Kidney (tissue), 22 donors: ENCODE measurements at places on chromosomes 7 and 10.
A peak's percentile ranks its signal among the peaks of the same experiment; 100 is the strongest.

DNA sequence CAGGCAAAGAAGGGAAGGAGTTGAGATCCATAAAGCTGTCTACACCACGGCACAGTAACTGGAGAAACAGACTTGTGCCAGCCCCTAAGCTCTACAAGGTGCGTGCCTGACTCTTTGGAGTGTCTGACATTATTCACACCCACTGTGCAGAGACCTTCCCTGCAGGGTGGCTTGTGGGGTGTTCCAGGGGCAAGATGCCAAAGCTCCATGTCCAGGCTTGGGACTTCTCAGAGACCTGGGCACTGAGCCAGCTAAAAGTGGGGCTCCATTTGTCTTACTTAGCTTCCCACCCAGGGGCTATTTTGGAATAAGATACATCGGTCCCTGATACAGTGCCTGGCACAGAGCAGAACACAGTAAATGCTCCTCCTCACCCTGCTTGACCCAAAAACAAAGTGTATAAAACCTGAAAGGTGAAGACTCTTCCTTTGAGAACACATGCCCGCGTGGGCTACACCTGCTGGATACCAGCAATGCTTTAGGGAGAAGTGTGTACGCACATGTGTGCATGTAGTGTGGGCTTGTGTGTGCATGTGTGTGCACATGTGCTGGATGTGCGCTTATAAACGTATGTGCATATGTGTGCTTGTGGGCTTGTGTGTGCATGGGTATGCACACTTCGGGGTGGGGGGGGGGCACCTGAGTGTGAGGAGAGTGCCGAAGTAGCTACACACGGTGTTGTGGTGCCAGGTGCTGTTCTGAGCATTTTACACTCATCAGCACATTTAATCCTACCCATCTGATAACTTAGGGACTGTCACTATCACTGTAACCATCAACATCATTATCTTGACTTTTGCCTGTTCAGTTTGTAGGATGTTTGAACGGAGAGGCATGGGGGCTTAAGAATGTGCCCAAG is 143.0 kb downstream of the ARHGAP22 start:
- DNase-seq, result no peak

GRCh38 chr10:49465736-49466135 is 69.8 kb upstream of the DRGX start:
- no peak for DNase-seq

GRCh38 chr10:55491712-55492111 is 690.7 kb upstream of the PCDH15 start:
- no peak for DNase-seq

DNA sequence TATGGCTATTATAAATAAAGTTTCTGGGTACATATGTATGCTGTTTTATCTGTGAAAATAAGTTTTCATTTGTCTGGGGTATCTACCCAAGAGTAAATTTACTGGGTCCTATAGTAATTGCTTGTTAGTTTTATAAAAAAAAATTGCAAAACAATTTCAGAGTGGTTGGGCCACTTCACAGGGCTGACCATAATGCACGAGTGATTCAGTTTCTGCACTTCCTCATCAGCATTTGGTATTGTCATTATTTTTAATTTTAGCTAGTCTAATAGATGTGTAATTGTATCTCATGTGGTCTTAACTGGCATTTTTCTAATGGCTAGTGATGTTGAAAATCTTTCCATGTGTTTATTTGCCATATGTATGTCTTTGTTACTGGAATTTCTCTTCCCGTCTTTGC is 452.4 kb upstream of the AKR1E2 start:
- no peak for DNase-seq

DNA sequence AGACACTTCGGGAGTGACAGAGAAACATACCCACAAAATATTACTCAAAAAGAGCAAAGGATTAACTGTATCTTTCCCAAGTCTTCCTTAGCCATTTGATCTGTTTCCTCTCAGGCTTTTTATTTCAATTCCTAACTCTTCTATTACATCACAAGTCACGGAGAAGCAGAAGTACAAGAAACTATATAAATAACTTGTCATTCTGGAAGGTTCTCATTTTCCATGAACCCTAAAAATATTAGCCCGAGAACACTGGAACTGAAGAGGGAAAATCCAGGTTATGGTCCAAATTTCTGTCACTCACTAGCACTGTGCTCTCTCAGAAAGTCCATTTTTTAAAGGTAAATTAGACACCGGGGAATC is 98.0 kb downstream of the GRB10 start:
- no peak for DNase-seq

DNA sequence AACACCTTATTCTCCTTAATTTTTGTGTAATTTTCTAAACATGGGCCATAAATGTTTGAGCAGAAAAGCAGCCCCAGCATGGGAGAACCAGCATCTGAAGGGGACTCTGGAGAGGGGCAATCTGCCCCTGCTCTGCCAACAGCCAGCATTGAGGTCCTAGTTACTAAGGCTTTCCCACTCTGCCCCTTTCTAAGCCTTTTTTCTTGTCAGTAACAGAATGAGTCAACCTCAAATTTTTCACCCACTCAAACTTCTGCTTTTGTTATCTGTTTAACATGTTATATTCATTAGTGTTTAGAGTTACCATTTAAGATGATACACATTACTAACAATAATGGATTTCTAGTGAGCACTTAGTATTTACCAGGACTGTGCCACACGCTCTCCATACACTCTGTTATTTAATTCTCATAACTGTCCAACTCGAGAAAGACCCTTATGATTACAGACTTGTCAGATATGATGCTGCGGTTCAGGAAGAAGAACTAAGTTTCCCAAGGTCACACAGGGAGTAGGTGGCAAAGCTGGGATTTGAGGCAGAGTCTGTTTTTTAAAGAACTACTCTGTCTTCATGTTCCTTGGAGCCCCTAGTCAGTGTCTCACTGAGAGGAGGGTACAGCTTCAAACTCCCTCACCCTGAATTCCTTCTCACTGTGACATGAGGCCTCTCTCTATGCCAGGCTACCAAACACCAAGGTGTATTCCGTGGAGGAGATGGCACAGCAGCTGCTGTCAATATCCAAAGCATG is 19.9 kb upstream of the GPAM start:
- no peak for DNase-seq

- no peak for DNase-seq
Observed at GRCh38 chr10:49076741-49077521, 38.4 kb downstream of the VSTM4 start.

DNA sequence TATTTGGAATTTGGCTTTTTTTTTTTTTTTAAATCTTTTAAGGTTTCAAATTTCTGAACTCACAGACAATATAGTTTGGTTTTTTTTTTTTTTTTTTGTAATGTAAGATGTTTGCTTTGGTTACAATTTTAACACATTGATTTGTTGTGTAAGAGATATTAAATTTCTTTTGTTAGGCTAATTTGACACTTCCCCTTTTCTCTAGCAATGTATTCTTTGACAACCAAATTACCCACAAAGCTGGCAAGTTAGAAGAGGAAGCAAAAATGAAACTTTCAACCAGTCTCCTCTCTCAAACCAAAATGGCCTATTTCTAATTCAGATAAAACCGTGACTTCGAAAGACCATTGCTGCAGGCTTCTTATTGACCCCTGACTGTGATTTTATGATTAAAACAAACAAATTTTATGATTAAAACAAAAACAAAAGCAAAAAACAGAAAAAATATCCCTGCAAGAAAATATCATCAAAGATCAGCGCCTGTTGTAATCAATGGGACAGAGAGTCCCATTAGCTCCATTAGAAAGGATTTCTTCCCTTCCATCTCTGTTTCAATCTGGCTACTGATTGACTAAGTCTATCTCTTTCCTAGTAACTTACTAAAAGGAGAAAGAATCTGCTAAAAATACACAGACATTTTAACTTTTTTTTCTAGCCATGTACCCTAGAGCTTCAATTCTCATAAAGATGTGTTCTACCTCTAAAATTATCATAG is 489.2 kb downstream of the MDFIC start:
- DNase-seq, result peak; percentile 1

DNA sequence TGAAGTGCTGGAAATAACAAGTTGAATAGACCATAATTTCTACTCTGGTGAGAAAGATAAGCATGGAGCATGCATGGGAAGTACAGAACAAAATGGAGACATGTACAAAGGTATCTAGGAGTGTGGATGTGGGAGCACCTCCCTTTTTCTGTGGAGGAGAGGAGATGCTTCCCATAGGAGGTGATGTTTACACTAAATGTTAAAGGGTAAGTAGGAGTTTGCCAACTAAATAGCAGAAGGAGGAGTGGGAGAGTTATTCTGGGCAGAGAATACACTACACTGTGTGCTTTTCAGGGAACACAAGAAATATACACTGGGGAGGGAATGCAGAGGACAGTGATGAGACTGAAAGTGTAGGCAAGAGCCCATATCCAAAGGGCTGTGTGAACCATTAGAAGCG is 21.1 kb upstream of the PANK1 start:
- no peak for DNase-seq

DNA sequence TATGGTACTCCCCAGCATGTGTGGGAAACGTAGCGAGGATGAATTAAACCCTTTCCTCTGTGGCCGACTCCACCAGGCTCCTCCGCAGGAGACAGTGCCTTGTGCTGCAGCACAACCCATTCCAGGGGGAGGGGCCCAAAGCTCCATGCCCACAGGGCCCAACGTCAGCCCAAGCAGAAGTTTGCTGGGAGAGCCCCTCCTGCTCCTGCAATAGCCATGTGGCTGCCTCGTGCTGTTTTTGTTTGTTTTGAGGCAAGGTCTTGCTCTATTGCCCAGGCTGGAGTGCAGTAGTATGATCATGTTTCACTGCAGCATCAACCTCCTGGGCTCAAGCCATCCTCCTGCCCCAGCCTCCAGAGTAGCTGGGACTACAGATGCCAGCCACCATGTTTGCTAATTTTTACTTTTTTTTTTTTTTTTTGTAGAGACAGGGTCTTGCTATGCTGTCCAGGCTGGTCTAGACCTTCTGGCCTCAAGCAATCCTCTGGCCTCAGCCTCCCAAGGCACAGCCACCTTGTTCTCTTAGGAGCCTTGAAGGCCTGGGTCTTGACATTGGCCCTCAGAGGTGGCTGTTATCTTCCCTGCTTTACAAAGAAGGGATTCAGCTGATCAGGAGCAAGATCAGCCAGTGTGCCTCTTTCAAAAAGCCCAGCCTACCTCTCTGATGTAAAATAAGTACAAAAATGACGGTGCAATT is 102.8 kb downstream of the DYNC2I1 start:
- peak; percentile 52 for DNase-seq

DNA sequence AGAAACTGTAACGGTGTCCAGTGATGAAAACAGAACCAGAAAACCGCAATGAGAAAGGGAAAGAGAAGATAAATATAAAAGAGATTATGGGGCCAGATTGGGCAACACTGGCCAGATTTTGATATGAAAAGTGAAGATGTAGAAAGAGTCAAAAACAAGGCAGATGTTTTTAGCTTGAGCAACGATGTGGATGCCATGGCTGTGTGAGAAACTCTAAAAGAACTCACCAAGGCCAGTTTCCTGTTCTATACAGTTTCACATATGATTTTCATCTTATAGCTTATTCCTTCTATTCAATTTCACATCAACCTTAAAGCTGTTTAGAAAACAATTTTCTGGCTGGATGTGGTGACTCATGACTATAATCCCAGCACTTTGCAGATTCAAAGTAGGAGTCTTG is 36.3 kb downstream of the CSTF2T start:
- no peak for DNase-seq

GRCh38 chr7:2111568-2111967 is 121.2 kb downstream of the MAD1L1 start:
- DNase-seq, result peak; percentile 55

DNA sequence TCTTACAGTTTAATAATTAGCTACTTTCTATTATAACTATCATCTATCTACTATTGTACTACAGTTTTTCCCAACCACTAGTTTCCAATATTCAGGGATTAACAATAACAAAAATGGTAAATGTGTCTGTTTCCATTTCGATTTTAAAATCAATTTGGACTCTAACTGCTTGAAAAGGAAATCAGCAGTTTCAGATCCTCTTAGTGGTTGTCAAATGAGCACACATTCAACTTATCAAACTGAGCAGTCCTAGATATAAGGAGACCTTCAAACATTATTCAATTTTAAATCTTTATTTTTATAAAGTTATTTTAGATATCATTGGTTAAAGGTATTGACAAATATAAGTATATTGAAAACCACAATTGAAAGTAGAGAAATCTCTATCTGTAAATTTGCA is 46.8 kb upstream of the CD36 start:
- no peak for DNase-seq

DNA sequence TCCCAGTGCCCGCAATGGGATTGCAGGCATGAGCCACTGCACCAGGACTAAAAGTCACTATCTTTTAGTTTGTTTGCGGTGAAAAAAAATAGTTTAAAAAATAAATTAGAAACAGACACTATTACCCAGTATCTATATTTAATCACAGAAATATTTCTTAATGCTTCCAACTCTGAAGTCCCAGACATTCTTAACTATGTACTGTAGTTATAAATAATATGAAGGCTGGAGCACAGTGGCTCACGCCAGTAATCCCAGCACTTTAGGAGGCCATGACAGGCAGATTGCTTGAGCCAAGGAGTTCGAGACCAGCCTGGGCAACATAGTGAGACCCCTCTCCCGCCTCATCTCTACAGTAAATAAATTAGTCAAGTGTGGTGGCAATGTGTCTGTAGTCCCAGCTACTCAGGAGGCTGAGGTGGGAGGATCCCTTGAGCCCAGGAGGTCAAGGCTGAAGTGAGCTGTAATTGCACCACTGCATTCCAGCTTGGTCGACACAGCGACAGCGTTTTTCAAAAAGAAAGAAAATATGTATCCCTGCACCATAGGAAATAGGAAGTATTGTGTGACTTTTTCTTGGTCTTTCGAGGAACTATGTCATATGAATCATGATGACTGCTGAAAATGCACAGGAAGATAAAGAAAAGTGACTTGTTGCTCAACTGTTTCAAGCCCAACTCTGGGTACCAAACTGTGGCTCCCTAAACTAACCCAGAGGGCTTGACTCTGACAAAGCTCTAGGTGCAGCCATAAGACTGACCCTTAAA is 74.9 kb upstream of the STEAP1B start:
- no peak for DNase-seq

- DNase-seq, result no peak
Observed at GRCh38 chr10:131724169-131724545, 176.7 kb upstream of the PPP2R2D start.

GRCh38 chr10:70274643-70275042 is 9.2 kb downstream of the NPFFR1 start:
- no peak for DNase-seq

- DNase-seq, result no peak
Observed at GRCh38 chr7:38669965-38670520, 38.9 kb upstream of the AMPH start.

DNA sequence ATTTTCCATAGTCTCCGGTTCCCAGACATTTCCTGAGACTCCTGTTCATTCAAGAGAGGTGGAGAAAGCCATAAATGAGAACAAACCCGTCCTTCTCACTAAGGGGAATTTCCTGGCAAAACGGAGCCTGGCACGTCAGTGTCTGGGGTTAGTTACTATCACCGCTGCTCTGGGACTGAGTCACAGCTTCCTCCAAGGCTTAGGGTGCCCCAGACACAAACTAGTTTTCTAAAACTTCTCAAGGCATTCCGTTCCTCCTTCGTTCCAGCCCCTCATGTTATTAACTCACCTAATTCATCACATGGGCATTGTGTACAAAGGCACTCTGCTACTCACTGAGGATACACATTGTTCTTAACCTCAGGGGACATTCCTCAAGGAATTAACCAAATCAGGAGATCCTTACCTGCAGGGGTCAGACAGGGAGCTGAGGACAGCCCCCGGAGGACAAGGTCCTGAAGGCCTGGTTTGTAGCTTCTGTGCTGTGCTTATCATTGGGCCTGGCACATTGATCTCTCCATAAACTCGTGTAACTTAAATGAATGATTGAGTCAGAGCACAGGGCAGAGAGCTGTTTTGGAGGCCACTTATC is 103.0 kb upstream of the KLF6 start:
- DNase-seq, result no peak

- no peak for DNase-seq
Observed at GRCh38 chr10:94192974-94193373, 169.8 kb downstream of the NOC3L start.

- no peak for DNase-seq
Observed at GRCh38 chr7:15558756-15559155, 3.1 kb downstream of the AGMO start.
